Right forelimb (tissue), 1 donor: ENCODE measurements at places on chromosomes 5 and 9.

- no peak for DNase-seq
Measured at GRCh38 chr9:92189782-92190535, 74.7 kb upstream of the SPTLC1 start.

- DNase-seq: no peak
Measured at GRCh38 chr5:77210964-77211690, 647 bp downstream of the PDE8B start.

GRCh38 chr9:26261503-26262330, 583.5 kb upstream of the TUSC1 start:
- DNase-seq: no peak

DNA sequence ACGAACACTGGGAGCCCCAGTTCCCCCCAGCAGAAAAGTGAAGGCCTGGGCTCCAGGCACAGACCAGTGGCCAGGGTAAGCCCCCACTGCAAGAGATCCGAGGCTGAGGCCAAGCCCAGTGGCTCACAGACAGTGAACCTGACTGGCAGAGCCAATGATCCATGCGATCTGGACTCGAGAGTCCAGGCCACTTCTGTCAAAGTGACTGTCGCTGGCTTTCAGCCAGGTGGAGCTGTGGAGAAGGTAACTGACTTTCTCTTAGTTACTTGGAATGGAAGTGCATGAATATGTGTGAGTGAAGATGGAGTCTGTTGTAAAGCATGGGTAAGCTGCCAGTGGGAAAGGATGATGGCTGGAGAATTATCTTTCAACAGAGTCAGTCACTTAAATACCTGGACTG, 99.7 kb downstream of the GOLPH3 start:
- peak; percentile 33 for DNase-seq

GRCh38 chr9:134670851-134671281, 29.3 kb downstream of the COL5A1 start:
- DNase-seq: no peak

- no peak for DNase-seq
Measured at GRCh38 chr9:15231788-15232635, 75.0 kb downstream of the TTC39B start.

- DNase-seq: no peak
Measured at GRCh38 chr5:86460519-86460918, 157.2 kb upstream of the COX7C start.

- no peak for DNase-seq
Measured at GRCh38 chr9:19995619-19996018, 206.8 kb upstream of the SLC24A2 start.

DNA sequence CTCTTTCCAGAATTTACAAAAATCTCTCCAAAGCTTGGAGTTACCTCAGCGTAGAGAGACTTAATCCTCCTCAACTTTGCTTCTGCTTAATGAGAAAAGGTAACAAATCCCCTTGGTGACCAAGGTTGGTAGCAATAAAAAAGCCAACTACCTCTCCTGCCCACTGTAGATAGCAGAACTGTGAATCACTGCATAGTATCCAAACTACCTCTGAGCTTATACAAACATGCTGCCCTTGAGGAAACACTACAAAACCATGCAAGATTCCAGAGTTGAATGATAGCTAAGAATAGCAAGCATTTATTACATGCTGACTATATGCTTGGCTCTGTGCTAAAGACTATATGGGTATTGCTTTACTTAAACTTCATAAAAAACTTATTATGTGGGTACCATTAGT, 2.8 kb upstream of the ADAMTS12 start:
- no peak for DNase-seq

GRCh38 chr9:131447600-131447999, 53.7 kb downstream of the PRRC2B start:
- no peak for DNase-seq

DNA sequence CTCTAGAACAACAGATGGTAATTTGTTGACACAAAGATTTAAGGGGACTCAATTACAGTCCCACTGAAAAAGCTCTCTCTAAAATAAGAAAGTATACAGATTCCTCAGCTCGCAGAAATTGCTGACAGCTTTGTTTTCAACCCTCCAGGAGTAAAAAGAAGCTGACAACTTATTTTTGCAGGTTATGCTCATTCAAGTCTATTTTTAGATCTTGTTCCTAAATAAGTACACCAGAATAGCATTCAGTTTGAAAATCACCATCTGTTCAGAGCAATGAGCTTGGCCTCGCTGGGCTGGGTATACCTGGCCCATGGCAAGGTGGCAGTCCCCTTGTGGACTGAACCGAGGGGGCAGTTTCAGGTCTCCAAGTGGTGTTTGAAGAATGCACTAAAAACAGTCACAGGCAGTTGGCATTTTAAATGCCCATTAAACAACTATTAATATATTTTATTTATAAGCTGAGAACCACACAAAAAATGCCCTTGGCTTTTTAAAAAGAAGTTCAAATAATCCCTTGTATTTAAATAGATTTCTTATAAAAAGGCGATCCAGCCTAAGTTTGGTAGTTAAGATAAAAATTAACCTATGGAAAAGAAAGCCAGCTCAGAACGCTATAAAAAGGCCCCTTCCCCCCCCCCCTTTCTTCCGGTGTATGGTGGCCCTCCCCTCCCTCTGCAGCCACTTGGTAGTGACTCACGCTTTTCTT, 169.2 kb downstream of the AUH start:
- DNase-seq: no peak
